ENCODE measurements at places on chromosomes 12 and 14.

- no peak for DNase-seq
Observed at GRCh38 chr14:67680121-67680602, 5.7 kb upstream of the VTI1B start.

GRCh38 chr12:10557766-10558165, 52.1 kb downstream of the EIF2S3B start:
- peak; percentile 69 for DNase-seq

- DNase-seq = no peak
Observed at GRCh38 chr12:608921-609320, 54.3 kb downstream of the NINJ2 start.

- DNase-seq = peak; percentile 26
Observed at GRCh38 chr12:106248312-106248845, 559 bp upstream of the CKAP4 start.

DNA sequence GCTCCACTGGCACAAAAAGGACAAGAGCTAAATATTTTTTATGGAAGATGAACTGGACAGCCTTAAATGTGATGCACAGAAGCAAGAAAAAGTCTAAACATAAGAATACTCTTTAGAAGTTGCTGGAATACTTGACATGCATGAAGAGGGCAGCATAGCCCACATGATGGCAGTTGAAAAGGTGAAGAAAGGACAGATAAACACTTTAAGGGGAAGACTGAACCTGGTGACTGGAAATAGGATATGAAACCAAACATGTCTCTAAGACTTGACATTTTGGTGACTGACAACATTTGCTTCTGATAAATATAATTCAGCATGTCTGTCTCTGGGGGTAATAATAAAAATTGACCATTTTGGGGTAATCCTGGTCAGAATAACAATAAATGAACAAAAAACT, 273.1 kb downstream of the CCDC91 start:
- no peak for DNase-seq

GRCh38 chr14:29847056-29847380, 80.6 kb downstream of the PRKD1 start:
- no peak for DNase-seq

DNA sequence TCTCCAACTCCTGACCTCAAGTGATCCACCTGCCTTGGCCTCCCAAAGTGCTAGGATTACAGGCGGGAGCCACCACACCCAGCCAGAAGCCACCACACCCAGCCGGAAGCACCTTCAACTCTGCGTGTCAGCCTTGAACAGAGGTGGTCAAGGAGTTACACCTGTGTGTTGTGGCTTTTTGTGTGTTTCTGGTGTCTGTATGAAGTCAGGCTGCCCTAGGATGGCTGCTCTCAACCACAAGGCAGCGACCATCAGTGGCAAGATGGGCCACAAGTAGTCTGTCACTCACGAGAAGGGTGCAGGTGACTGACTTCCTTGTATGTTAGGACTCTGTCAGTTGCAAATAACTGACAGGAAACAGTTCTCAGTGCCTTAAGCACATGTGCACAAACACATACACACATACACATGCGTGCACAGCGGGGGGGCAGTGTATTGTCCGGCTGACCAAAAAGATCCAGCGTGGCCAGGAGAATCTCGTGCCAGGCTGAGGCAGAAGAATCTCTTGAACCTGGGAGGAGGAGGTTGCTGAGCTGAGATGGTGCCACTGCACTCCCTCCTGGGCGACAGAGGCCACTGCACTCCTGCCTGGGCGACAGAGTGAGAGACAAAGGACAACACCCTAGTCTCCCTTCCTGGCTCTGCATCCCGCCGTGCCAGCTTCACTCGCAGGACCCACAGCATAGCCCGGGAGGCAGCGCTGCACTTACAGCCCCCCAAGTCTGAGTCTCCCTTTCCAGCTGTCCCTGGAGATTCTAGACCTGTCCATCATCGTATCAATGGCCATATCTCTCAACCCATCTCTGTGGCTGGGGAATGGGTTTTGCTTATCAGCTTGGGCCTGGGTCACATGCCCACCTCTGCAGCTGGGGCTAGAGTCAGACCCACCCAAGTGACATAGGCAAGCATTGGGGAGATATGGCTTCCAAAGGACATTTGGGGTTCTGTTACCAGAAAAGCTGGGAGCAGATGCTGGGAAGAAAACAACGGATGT, 13.7 kb downstream of the P2RX4 start:
- no peak for DNase-seq

DNA sequence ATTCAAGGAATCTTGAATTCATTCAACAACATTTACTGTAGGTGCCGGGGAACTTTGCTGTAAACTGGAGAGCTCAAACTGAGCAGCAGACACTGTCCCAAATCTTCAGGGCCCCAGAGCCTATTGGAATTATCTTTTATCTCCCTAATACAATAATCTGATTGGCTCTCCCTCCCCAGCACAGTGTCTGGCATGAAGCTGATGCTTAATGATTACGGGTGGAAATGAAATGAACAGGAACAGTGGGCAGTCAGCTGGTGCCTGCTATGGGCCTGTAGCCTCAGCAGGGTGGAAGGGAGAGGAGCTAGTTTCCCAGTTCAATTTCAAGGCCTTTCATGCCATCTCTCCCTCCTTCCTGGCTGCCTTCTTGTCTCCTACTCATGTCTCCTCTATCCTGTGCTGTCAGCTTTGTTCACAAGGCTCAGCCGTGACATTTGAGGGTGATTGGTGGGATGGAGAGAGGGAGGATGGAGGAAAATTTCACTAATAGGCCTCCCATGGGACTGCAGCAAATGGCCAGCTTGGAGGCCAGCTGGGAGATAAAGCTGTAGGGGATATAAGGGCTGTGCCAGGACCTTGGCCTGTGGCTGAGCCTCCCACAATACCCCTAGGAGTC, 4.3 kb upstream of the RAPGEF3 start:
- DNase-seq = no peak

GRCh38 chr12:2739832-2740641, 54.7 kb upstream of the FKBP4 start:
- peak; percentile 75 for DNase-seq

Measured in NCI-H526 (cell line).